Mammary epithelial cell (primary cell): ENCODE measurements at places on chromosomes 1 and 21. TPM values are rescaled to one million over a fixed set of nuclear protein-coding genes. Genes with fewer than 3 reads are reported as not detected.

The S100A1 gene
- total RNA-seq: not detected in 2 replicates

The TRNP1 gene
- total RNA-seq: 99.0 TPM

The OPRD1 gene
- total RNA-seq: 0.17 TPM

The UTS2 gene
- total RNA-seq: not detected in 2 replicates

The SPATA21 gene
- not detected for total RNA-seq
